ENCODE measurements at places on chromosomes 3 and 15.

- no peak for DNase-seq
Observed at GRCh38 chr3:37255990-37256308, 81.6 kb upstream of the LRRFIP2 start.

GRCh38 chr3:167451282-167451681 is 22.6 kb downstream of the SERPINI2 start:
- DNase-seq, result no peak

GRCh38 chr3:193824365-193824764 is 231.4 kb downstream of the OPA1 start:
- DNase-seq, result no peak

- DNase-seq, result no peak
Observed at GRCh38 chr3:11499144-11499543, 144.6 kb downstream of the VGLL4 start.

DNA sequence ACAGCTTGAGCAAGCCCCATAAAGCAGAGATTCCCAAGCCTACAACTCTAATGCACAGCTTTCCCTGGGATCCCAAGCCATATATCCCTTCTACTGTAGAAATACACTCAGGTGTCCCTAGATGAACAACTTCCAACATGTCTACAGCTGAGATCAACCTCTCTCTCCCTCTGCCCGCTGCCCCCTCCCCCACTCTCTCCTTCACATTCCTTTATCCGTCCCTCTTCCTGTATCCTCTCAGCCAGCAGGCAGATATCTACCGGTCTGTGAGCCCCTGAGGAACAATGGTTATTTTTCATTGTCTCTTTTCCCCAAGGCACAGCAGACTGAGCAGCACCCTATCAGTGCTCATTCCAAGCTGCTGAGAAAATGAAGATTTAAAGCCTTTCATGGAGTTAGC is 138.6 kb downstream of the SUCLG2 start:
- no peak for DNase-seq

- no peak for DNase-seq
Observed at GRCh38 chr15:76149291-76149915, 89.6 kb downstream of the TMEM266 start.

GRCh38 chr15:77538027-77538451 is 94.7 kb downstream of the LINGO1 start:
- no peak for DNase-seq

DNA sequence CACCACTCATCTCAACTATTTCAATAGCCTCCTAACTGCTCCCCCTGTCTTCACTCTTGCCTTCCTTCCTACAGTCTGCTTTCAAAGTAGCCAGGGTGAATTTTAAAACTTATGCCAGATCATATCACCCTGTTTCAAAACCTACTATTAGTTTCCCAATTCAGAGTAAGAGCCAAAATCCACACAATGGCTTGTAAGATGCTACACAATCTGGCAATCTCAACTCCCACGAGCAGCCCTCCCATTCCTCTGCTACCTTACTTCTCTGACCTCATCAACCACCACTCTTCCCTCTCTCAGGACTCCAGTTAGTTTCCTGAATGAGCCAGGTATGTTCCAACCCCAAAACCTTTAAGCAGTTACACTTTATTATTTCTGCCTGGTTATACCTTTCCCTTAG is 62.5 kb downstream of the VPS13C start:
- no peak for DNase-seq

DNA sequence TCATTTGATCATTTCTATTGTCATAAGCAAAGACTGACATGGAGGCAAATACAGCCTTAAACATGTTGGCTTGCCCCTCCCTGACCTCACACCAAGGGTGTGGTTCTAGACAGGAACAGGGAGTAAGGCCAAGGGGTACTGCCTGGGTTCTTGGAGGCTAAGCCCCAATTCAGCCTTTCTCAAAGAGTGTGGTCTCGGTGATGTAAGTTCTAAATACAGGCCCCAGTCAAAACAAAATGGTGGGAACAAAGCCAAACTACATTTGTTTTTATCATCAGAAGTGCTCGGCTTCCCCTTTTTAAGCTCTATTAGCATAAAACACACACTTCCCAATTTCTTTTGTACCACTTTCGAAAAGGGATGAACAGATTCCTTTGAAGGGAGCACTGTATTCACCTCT is 129.5 kb downstream of the ATP8B4 start:
- DNase-seq, result no peak

DNA sequence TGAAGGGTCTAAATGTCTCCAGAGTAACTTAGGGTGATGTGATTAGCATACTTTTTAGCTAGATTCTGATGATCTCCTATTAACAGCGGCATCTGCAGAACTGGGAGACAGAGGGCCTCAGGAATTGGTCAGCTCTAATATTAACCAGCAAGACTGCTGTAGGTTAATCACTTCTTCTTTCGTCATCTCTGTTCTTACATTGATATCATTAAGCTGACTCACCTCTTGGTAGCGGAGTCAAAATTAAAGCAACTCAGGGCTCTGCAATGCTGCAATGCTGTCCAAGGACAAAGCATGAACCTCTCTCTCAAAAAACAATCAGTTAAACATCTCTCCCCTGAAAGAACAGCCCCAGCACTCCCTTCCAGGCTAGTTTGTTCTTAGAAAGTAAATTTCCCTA is 57.5 kb upstream of the TRA2B start:
- no peak for DNase-seq

Measured in T-helper 2 cell (primary cell).